ENCODE measurements at places on chromosomes 11 and 22.
A peak's percentile ranks its signal among the peaks of the same experiment; 100 is the strongest.

DNA sequence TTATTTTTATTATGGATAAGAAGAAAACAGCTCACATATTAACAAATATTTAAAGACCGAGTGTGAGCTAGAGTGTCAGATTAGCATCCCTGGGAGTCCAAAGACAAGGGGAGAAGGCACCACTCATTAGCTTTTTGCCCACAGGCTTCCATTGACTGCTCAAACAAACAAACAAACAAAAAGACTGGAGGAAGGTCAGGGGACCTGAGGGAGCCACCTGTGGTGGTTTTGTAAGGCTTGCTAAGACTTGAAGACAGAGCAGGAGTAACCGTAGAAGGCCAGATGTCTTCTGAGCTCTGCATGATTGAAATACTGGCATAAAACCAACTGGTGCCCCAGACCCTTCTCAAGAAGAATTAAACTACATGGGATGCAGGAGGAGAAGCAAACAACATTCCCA, 395.2 kb upstream of the CNTN5 start:
- no peak for DNase-seq

DNA sequence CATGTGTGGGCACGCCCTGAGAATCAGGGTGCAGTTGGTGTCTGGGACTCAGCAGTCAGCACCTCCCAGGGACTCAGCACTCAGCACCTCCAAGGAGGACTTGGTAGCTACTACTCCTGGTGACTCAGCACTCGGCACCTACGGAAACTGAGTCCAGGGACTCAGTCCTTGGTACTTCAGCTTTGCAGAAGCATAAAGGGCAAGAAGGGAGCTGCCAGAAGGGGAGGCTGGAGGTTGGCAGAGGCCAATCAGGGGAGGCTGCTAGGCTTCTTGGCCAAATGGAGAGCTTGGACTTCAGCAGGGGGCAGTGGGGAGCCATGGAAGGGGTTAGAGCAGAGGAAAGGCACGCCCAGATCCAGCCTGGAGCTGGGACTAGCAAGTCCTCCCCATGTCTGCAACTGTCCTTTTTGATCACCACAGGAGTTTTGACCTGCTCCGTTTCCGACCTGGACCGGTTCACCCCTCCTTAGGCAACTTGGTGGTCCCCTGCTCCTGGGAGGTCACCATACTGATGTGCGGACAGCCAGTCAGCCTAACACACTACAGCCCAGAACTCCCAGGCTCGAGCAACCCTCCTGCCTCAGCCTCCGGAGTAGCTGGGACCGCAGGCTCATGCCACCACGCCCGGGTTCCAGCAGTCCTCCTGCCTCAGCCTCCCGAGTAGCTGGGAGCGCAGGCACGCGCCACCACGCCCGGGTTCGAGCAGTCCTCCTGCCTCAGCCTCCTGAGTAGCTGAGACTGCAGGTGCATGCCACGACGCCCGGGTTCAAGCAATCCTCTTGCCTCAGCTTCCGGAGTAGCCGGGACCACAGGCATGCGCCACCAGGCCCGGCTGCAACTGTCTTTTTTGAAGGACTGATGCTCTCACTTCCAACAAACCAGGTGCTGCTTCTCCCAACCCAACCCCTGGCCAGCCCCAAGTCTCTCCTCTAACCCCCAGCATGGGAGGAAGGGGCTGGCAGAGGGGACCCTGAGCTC, 1.5 kb downstream of the ANO9 start:
- no peak for DNase-seq

DNA sequence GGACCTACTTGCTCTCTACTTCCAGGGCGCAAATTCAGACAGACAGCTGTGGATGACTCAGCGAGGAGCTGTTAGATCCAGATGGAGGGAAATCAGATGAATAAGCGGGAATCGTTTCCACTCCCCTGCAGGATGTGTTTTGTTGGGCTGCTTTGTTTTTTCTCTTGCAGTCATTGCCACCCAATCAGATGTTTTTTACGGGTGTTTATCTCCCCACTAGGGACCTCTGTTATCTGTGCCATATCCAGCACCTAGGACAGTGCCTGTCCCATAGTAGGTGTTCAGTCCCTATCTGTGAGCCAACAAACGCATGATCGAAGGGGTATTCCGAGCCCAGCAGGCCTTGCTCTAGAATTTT, 51.1 kb upstream of the PARVG start:
- peak; percentile 12 for DNase-seq

GRCh38 chr11:18615628-18616392, 16.2 kb downstream of the MISFA start:
- DNase-seq = no peak

GRCh38 chr11:91871791-91872190, 352.8 kb upstream of the FAT3 start:
- DNase-seq = peak; percentile 5

DNA sequence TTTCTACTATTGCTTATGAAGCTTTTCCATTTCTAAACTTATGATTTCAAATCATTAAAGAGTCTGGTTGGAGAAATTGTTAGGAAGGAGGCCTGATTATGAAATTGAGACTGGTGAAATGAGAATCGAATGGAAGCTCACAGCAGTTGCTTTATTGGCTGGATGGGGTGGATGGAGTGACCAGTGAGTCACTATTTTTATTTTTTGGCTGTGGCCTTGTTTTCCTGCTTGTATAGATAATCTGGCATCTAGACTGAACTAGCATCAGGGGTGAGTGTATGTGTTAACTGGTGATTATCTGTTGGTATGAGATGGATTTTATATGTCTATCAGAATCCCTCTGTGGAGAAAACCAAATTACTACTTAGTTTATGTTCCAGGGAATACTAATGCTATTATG, 36.2 kb downstream of the UVRAG start:
- no peak for DNase-seq

DNA sequence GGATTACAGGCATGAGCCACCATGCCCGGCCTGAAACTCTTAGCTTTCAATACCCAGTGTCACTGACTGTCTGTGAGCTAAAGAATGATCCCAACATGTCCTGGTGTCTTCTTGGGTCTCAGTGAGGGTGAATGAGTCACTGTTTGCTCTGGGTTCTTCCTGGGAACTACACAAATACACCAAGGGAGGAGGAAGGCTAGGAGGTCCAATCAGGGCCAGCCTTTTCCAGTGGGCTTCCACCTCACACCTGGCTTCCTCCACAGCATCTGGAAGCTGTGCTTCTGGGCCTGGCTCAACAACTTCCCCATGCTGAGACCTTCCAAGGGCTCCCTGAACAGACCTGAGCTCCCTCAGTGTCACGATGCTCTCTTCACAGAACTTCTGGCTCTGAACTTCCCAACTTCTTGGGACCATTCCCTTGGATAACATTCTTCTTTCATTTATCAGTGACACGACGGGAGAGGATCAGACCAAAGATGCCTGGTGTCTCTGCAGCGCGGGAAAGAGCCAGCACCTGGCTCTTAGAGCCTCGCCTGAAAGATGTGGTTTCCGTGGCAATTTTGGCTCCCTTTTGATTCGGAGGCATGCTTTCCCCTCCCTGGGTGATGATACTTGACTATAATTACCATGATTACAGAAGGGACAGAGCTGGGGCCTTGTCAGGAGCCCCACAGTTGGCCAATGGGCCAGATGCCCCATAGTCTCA, 22.3 kb upstream of the CHRM4 start:
- DNase-seq = peak; percentile 29

- DNase-seq = peak; percentile 69
Observed at GRCh38 chr11:118928870-118929500, 3.3 kb upstream of the BCL9L start.

Measured in fibroblast of skin of back (primary cell).